Type B pancreatic cell (in vitro differentiated cells): ENCODE measurements at places on chromosomes 5 and 9. TPM values are rescaled to one million over a fixed set of nuclear protein-coding genes. Genes with fewer than 3 reads are reported as not detected.

PITX1 gene
- 6.3 and 13.4 TPM in 2 replicates for total RNA-seq

KLF4 gene
- 49.5 and 136 TPM in 2 replicates for total RNA-seq

OGN gene
- 2.8 TPM in 1 of 2 replicates, not detected in the other for total RNA-seq

IRGM gene
- total RNA-seq: not detected in 2 replicates

P4HA2 gene
- 38.5 and 56.3 TPM in 2 replicates for total RNA-seq

TXNDC8 gene
- not detected in 2 replicates for total RNA-seq

PCDHA1 gene
- 0.45 TPM in 1 of 2 replicates, not detected in the other for total RNA-seq

SURF6 gene
- 24.9 and 26.5 TPM in 2 replicates for total RNA-seq

TAF11L12 gene
- total RNA-seq: not detected in 2 replicates
